Urinary bladder (tissue), 4 donors: ENCODE measurements at places on chromosomes 5 and 9.

DNA sequence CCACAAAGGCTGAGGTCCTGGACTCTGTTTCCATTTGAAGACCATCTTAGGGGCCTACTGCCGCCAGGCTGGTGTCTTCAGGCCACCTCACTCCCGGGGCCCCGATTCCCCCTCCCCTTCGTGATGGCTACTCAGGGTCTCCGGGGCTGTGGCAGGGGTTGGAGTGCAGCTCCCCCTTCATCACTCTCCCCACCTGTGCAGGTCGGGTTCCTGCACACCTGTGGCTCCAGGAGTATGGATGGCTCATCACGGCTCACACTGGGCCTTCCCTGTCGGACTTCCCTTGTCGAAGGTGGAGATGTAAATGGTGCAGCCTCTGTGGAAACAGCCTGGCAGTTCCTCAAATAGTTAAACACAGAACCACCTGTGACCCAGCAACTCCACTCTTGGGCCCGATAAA lies 11.9 kb downstream of the LCN9 start:
- DNase-seq = no peak

DNA sequence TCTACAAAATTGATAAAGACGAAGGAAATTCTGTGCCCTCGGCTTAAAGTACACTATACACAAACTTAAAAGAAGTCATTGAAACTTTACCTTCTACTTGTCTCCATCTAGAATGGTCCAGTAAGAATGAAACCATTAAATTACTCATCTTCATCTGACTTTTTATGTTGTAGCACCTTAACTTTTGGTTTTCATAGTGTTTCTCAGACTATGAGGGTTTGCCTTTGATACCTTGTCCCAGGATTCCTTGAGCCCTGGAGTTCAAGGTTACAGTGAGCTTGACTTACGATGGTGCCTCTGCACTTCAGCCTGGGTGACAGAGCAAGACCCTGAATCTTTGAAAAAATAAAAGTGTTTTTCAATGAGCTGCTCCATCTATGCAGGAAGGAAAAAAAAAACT lies 132.2 kb downstream of the CDC42SE2 start:
- no peak for DNase-seq

GRCh38 chr5:16315501-16315900 lies 135.9 kb upstream of the MARCHF11 start:
- no peak for DNase-seq

DNA sequence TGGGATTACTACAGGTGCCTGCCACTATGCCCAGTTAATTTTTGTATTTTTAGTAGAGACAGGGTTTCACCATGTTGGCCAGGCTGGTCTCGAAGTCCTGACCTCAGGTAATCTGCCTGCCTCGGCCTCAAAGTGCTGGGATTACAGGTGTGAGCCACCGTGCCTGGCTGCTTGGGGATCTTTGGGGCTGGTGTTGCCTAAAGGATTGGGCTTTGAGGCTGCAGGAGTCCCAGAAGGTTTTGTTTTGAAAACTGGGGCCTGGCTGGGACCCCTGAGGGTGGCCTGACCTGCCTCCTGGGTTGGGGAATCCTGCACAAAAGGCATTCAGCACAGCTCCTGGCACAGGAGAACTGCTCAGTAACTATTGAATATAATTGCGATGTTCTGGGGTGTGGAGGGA lies 25.1 kb upstream of the SHB start:
- no peak for DNase-seq

GRCh38 chr9:130432796-130433167 lies 12.0 kb upstream of the ASS1 start:
- no peak for DNase-seq

GRCh38 chr9:4923580-4924544 lies 61.2 kb upstream of the JAK2 start:
- DNase-seq = no peak

DNA sequence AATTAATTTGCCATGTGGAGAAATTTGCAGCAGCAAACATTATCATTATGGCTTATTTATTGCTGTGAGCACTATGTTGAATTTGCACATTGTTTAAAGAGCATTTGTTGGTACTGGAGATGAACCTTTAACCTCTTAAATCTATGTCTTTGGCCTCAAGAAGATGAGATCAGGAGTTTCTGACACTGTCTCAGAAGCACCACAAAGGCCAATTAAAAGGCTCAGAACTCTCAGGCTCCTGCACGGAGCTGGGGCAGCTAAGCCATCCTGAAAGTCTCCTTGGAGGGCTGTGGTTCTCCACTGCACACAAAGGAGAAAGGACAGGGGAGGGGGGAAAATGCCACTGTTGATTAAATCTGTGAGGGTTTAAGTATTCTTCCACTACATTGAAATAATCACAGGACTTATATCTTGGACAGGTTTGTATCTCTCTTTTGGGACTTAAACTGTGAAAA lies 33.1 kb downstream of the ZNF366 start:
- DNase-seq = no peak

DNA sequence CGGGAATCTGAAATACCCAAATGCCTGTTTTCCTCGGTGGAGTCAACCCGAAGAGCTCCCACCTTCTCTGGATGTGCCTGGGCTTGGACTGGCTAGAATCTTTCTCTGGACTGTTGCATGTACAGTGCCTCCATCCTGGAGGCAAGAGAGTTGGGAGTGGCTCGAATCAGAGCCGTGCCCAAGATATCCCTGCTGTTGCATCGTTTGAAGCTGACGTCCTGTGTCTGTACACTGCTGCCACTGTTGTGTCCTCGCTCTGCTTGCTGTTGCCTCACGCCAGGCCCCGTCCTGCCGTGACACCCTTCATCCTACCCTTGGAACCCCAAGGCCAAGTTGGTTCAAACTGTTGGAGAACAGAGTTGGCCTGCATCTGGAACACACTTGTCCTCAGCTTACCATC lies 35.4 kb downstream of the FAXDC2 start:
- DNase-seq = no peak

- DNase-seq = no peak
These were observed 281.4 kb downstream of the TUSC1 start for GRCh38 chr9:25396828-25397227.

- DNase-seq = no peak
These were observed 43.9 kb downstream of the CCDC125 start for GRCh38 chr5:69288688-69289087.

- DNase-seq = no peak
These were observed 535.1 kb downstream of the ELAVL2 start for GRCh38 chr9:23290973-23291372.

DNA sequence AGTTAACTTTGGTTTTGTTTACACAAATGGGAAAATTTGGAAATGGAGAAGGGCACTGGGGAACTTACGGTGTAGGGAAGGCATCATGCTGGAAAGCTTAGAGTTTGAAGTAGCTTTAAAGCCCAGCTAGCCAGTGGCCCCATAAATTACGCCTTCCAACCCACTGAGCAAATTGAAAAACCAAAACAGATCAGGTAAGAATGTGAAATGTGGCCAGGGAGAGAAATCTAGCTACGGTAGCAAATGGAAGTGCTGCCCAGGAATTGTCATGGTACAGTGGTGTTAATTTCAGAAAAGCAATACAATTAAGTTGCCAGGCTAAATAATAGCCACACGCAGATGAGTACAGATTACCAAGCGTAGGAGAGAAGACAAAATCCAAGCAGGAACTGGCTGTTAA lies 654.8 kb downstream of the PRELID2 start:
- no peak for DNase-seq

- peak; percentile 21 for DNase-seq
These were observed 487.2 kb upstream of the ST8SIA4 start for GRCh38 chr5:101390151-101390908.

- no peak for DNase-seq
These were observed 151.0 kb upstream of the SLC24A2 start for GRCh38 chr9:19939734-19940278.
